ENCODE measurements at places on chromosomes 1 and 21.

- DNase-seq, result peak; percentile 28
Observed at GRCh38 chr1:53393325-53393792, 65.5 kb upstream of the LRP8 start.

GRCh38 chr21:45737485-45738166 is 94.1 kb downstream of the PCBP3 start:
- DNase-seq, result no peak

- no peak for DNase-seq
Observed at GRCh38 chr1:219123036-219123435, 50.6 kb upstream of the LYPLAL1 start.

GRCh38 chr1:167893798-167894197 is 20.1 kb downstream of the ADCY10 start:
- no peak for DNase-seq

GRCh38 chr1:231421971-231422797 is at the start of gene EGLN1:
TSS of gene EGLN1 (minus strand) at chr1:231422287. CDS start at chr1:231421888, 399 bp downstream.
- DNase-seq, result peak; percentile 77

- no peak for DNase-seq
Observed at GRCh38 chr1:19024532-19024931, 68.1 kb upstream of the IFFO2 start.

- DNase-seq, result no peak
Observed at GRCh38 chr1:229643996-229644745, 18.1 kb downstream of the URB2 start.

- no peak for DNase-seq
Observed at GRCh38 chr1:64116537-64116936, 86.9 kb upstream of the UBE2U start.

DNA sequence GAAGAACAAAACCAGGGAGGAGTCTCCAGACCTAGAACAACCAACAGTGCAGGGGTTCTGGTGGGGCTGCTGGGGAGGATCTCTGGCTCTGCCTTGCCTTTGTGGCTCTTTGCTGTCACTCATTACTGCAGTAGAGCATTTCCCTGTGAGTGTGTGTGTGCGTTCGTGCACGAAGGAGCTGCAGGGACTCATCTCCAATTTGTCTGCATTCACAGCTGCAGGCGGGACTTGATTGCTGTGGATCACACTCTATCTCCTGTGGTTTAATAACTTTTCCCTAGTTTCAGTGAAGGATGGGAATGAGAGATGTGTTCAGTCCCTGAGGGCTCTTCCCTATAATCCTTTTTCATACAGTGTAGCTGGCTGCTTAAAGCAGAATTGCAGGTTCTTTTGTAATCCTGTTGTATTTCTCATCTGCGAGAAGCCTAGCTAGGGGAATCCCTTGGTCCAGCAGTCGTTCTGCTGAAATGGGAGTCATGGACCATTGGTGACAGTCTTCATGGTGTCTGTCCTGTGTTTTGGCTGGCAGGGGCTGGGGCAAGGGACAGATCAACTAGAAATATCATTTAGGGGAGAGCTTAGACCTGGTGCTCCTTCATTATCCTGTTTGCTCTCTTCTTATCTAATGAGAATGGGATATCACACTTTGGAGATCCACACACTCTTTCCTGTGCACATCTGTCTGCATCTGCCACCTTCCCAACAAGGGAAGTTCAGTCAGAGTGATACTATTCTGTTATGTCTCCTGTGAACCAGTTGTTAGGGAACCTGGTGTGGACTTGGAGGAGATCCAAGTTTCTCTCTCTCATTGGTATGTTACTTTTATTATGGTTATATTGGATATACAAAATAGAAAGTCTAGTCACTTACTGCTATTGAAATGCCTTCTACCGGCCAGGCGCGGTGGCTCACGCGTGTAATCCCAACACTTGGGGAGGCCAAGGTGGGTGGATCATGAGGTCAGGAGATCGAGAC is 3.0 kb downstream of the PCP4L1 start:
- peak; percentile 1 for DNase-seq

DNA sequence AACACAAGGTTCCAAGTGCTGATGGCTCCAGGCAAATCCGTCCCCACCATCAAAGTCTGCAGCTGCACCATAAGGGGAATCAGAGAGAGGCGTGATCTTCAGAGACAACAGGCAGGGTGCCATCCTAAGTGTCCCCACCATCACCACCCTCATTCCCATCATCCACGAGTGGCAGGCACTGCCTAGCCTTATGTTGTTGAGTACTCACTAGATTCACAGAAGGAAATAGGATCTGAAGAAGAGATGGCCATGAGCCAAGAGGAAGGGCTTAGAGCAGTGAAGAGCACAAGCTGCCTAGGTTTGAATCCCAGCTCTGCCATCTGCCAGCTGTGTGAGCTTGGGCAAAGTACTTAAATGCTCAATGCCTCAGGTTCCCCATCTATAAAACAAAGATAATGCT is 207.3 kb upstream of the CSF3R start:
- no peak for DNase-seq

DNA sequence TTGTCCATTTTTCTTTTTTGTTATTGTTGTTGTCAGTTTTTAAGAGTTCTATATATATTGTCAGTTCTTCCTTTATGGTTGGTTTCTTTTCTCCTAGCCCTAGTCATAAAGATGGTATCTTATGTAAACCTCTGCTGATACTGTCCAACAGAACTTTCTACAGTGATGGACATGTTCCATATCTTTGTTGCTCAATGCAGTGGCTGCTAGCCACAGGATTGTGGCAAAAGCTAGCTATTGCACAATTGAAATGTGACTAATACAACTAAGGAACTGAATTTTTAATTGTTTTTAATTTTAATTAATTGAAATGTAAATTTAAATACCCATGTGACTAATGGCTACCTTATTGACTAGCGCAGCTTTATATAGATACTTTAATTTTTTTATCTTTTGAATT is 411.8 kb upstream of the PTBP2 start:
- DNase-seq, result no peak

- peak; percentile 5 for DNase-seq
Observed at GRCh38 chr1:92623187-92623778, 136.6 kb upstream of the GFI1 start.

GRCh38 chr1:234845836-234846235 is 235.9 kb upstream of the IRF2BP2 start:
- no peak for DNase-seq

DNA sequence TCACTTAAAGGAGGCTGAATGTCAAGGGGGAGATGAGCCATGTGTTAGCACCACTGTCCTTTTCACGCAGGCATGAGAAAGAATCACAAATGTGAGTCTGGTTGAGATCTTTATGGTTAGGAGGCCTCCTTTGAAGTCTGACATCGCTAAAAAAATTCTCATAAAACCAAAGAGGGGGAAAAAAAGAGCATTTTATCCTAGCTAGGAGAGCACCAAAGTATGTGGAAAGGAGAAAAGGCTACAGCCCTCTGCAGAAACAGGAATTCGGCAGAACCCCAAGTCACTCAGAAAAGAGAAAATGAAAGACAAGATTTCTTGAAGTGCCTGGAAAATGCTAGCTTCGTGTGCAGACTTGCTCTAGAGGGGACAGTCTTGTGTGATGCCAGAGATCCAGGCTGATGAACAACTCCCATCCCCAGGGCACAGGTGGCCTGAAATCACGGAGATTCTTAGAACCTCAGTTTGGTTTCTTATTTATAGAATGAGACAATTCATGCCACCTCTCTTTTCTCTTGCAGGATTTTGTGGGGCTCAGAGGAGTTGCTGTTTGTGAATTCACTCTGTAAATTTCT is 61.5 kb downstream of the RUNX1 start:
- no peak for DNase-seq

DNA sequence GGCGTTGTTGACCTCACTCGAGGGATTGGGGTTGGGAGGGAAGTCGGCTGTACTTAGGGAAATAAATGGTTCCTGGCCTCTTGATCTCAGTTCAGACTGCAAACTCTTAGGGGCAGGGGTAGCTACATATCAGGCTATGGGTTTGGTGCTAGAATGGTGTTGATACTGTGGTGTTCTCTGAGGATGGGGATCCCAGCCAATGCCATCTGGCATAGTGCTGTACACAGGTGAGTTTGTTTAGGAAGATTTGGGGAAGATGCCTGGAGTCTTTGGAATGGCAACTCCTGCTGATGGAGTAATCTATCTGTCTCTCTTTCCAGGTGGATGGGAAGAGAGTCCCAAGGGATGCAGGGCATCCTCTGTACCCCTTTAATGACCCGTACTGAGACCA is 14.3 kb upstream of the NASP start:
- no peak for DNase-seq

GRCh38 chr1:44418022-44418673 is 13.1 kb downstream of the RNF220 start:
- DNase-seq, result no peak

DNA sequence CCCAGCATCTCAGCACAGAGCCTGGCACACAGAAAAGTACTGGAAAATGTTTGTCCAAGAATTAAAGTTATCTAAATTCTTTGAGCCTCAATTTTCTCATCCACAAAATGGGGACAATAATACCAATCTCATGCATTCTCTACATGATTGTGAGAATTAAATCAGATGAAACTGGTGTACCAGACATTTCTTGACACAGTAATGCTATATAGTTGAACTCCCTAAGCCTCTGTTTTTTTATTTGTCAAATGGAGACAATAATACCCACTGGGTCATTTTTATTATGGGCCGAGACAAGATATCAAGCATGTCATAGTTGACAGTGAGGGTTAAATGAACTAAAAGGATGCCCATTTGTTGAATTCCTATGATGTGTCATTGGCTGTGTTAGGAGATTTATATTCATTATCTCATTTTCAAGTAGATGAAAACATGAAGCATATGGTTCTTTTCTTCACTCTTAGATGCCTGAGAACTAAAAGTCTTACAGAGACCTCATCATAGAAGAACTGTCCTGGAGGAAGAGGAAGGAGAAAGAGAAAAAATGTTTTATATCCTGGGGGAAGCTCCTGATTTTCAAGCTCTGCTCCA is 17.5 kb upstream of the OTUD3 start:
- no peak for DNase-seq

DNA sequence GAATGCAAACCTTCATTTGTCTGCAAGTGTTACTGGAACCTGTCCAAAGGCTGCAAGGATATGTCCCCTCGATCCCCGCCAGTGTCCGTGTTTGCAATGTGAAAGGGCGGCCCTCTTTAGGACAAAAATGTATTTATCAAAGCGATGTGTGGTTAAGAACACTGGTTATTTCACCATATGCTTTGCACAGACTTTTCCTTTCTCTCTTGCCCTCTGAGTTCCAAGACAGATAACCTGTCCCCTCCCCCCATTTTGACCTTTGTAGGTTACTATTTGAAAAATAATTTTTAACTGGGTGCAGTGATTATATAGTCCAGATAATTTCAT is 1.8 kb downstream of the CHRM3 start:
- peak; percentile 4 for DNase-seq

- DNase-seq, result no peak
Observed at GRCh38 chr1:218817071-218817470, 356.6 kb upstream of the LYPLAL1 start.

DNA sequence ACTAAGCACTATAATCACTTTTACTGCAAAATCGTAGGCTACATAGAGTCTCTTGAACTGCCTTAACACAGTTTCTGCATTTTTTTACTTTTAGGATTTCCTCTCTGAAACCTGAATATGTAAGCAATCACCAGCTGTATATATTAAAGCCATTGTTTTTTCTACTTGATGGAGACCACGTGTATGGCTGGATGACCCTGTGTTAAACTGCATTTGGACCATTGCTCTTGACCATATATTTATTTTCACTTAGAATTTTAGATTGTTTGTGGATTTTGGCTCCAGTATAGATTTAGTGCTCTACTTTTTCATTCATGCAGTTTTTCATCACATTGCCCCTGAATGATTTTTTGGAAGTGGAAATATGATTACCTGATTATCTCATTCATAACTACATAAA is 320.5 kb upstream of the SGIP1 start:
- no peak for DNase-seq

- DNase-seq, result no peak
Observed at GRCh38 chr1:69510026-69510425, 57.7 kb upstream of the LRRC7 start.

GRCh38 chr1:165289556-165289955 is 67.0 kb downstream of the LMX1A start:
- no peak for DNase-seq

DNA sequence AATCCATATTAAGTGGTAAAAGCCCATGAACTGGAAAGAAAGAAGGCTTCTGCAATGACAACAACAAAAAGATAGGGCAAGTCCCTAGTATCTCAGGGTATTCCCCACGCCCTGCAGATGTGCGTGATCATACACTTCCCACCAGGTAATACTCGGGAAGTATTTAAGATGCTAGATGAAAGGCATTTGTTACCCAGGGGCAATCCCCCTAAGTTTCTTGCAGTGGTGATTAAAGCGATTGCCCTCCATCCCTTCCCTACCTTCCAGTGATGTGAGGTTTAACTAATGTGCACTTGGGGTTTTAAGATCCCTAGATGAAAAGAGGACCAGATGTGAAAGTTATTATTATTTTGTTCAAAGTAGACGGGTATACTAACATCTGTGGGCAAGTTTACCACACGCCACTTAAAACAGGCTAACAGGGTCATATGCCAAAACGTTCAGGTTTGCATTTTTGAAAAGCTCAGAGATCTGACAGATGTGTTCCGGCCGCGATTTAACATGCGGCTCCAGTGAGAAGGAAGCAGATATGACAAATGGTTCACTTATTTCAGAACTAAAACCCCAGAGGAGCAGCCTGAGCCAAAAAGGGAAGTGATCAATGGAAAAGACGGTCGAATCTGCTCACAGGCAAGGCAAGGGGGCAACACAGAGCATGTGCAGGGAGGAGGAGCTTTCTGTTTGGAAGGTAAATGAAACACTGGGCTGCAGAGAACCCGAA is 17.4 kb downstream of the TIAM1 start:
- DNase-seq, result no peak

DNA sequence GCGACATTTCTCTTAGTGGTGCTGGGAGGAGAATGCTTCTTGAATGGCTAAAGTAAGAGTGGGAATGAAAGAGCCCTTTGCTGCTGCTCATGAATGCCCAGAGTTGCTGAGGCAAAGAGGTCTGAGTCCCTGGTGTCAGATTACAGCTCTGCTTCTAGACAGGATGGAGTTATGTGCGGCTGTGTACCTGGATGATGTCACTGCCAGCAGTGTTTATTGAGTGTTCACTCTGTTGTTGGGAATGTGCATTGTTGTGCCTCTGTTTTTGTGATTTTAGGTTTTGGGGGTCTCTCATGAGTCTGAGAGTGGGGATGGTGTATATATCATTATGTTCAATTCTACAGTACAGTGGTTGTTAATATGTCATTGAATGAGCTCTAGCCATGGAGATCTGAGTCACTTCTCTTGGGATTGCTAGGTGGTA is 2.7 kb downstream of the CDC14A start:
- peak; percentile 4 for DNase-seq

Measured in COR-L47 (cell line).